Fibroblast of lung (primary cell): ENCODE measurements at places on chromosomes 3 and 15. TPM values are rescaled to one million over a fixed set of nuclear protein-coding genes. Genes with fewer than 3 reads are reported as not detected.

CFAP161 gene
- not detected in 2 replicates for polyA plus RNA-seq

DPPA2 gene
- polyA plus RNA-seq: not detected in 2 replicates

IQCF5 gene
- not detected in 2 replicates for polyA plus RNA-seq

VPS8 gene
- polyA plus RNA-seq: 21.4 and 24.9 TPM in 2 replicates

APOD gene
- 1.9 and 3.3 TPM in 2 replicates for polyA plus RNA-seq

GOLGA6D gene
- polyA plus RNA-seq: not detected in 2 replicates

LMCD1 gene
- polyA plus RNA-seq: 29.7 and 137 TPM in 2 replicates

DIPK2A gene
- polyA plus RNA-seq: 25.9 and 26.4 TPM in 2 replicates

EPHB1 gene
- polyA plus RNA-seq: 0.14 and 0.41 TPM in 2 replicates

- H3K27me3 ChIP-seq: no peaks in the 10 kb centered on the region
- no peaks in the 10 kb centered on the region for H3K36me3 ChIP-seq
- H3K4me1 ChIP-seq: no peaks in the 10 kb centered on the region
- H3K27ac ChIP-seq: no peak overlapping the region
Observed at GRCh38 chr15:59741274-59741906, 52.3 kb upstream of the BNIP2 start.

- no peaks in the 10 kb centered on the region for H3K36me3 ChIP-seq
- no peaks in the 10 kb centered on the region for H3K4me1 ChIP-seq
- no peak overlapping the region for H3K27ac ChIP-seq
- H3K27me3 ChIP-seq: no peaks in the 10 kb centered on the region
- peak; percentile 39 for DNase-seq
Observed at GRCh38 chr3:882533-882932, 210.3 kb upstream of the CNTN6 start.

DNA sequence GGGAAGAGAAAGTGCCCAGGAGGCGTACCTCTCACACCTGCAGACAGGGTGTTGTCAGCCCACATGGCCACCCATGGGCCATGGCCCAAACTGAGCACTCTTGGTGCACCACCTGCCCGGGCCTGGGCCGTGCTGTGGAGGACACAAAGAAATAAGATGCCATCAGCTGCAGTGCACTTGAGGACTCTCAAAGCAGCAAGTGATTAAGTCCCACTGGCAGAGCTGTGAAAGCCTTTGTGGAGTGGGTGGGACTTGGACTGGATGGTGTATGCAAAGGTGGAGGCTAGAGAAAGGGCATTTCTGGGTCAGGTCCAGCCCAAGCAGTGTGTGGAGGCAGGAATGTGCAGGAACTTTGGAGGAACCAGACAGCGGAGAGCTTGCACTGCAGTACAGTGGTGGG lies 122.3 kb downstream of the MEGF11 start:
- H3K4me1 ChIP-seq: no peaks in the 10 kb centered on the region
- no peak overlapping the region for H3K4me3 ChIP-seq

DNA sequence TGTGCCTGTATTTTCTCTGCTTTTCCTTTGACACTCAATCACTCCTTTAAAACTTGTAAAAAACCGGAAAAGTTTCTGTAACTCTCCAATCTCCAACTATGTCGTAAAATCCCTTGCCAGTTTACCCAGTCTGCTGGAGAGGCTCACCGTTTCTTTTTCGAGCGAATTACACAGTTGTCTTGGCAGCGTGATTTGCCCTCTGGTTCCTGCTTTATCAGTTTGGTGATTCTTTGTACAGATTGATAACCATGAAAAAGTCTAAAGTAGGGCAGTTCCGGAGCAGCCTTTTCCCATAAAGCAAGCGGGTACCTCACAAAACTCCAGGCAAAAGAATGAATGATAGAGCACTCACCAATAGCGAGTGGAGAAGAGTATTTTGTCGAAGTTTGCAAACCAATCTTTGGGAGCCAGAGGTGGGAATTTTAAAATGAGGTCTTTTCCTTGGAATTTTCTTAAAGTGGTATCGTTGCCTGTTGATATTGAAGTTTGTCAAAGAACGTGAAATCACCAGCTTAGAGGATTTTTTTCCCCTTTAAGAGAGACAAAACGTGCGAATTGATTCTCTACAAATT lies at the start of gene TTC23:
Gene TTC23, minus strand, starts transcription at position 312 of the 572 bp plus-strand sequence. CDS start 20,869 bp downstream, outside the sequence.
- H3K4me1 ChIP-seq: peaks cover 7% of the 10 kb centered on the region
- DNase-seq: peak; percentile 92
- H3K27me3 ChIP-seq: no peaks in the 10 kb centered on the region
- peak within 1 kb of the TSS; percentile 95 for H3K27ac ChIP-seq

- no peaks in the 10 kb centered on the region for H3K27me3 ChIP-seq
- no peak overlapping the region for H3K4me3 ChIP-seq
- no peaks in the 10 kb centered on the region for H3K36me3 ChIP-seq
- no peak for DNase-seq
Observed at GRCh38 chr15:100198442-100198841, 143.3 kb downstream of the ADAMTS17 start.

DNA sequence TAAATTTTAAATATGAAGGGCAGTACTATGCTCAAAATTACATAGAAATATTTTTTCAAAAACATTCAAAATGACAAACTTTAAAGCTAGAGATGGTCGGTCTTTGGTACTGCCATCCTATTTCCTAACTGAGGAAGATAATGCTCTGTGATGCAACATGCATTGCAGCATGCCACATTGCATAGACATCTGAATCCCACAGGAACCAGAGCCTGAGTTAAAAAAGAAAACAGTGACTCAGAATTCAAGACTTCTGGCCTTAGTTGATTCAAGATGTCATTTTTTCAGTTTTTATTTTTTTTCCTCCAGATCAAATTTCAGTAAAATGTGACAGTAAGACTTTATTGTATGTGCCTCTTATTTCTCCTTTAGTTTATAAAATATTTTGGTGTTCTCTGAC lies 33.1 kb downstream of the TP63 start:
- peak; percentile 91 for DNase-seq
- no peak overlapping the region for H3K4me3 ChIP-seq
- peaks cover 2% of the 10 kb centered on the region for H3K4me1 ChIP-seq
- H3K27ac ChIP-seq: no peak overlapping the region
- no peaks in the 10 kb centered on the region for H3K27me3 ChIP-seq
